ENCODE measurements at places on chromosomes 4 and X. TPM values are rescaled to one million over a fixed set of nuclear protein-coding genes. Genes with fewer than 3 reads are reported as not detected.

Gene EDNRA
- 0.83 TPM for total RNA-seq

Gene KCND1
- total RNA-seq = 3.6 TPM

Gene PABPC4L
- total RNA-seq = 2.3 TPM

Gene MAGEA4
- total RNA-seq = not detected

Gene ZNF157
- not detected for total RNA-seq

Gene ZDHHC9
- 42.1 TPM for total RNA-seq

Gene CT83
- not detected for total RNA-seq

Gene ADGRG2
- not detected for total RNA-seq

Gene SLC6A14
- total RNA-seq = not detected

Gene WDR44
- 23.6 TPM for total RNA-seq

Gene SMPX
- not detected for total RNA-seq

Gene SHOX
- 39.7 TPM for total RNA-seq

Gene MND1
- total RNA-seq = 8.5 TPM

Gene ARMCX4
- total RNA-seq = 11.1 TPM

Gene ADGRG4
- 0.03 TPM for total RNA-seq
